ENCODE measurements at places on chromosomes 1 and 21.

DNA sequence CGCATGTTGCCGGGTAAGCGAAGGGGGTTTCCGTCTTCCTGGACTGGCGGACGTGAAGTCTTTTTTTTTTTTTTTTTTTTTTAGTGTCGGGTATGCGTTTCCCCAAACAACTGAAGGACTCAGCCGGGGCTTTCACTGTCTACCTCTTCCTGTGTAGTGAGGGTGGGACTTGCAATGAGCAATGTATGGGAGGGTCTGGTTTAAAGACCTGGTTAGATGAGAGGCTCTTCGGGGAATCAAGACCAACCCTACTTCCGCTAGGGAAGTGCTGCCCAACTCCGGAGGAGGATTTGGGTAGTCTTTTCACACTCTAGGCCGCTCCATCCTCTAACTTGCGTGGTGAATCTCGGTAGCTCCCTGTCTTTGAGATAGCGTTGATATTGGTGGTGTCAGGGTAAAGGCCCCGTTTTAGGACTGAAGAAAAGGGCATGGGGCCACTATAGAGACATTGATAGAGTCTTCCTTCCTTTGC, 754 bp downstream of the PRRC2C start:
- H3K27me3 ChIP-seq, result no peaks in the 10 kb centered on the region
- peaks cover under 1% of the 10 kb centered on the region for H3K36me3 ChIP-seq
- DNase-seq, result peak; percentile 83
- H3K27ac ChIP-seq, result peak overlapping the region; percentile 100
- peak overlapping the region; percentile 69 for H3K4me3 ChIP-seq

- no peaks in the 10 kb centered on the region for H3K36me3 ChIP-seq
- no peaks in the 10 kb centered on the region for H3K4me1 ChIP-seq
- H3K4me3 ChIP-seq, result no peak overlapping the region
- no peaks in the 10 kb centered on the region for H3K27me3 ChIP-seq
- H3K27ac ChIP-seq, result no peak overlapping the region
- no peak for DNase-seq
Measured at GRCh38 chr21:24781146-24781545, 826.1 kb downstream of the MRPL39 start.

DNA sequence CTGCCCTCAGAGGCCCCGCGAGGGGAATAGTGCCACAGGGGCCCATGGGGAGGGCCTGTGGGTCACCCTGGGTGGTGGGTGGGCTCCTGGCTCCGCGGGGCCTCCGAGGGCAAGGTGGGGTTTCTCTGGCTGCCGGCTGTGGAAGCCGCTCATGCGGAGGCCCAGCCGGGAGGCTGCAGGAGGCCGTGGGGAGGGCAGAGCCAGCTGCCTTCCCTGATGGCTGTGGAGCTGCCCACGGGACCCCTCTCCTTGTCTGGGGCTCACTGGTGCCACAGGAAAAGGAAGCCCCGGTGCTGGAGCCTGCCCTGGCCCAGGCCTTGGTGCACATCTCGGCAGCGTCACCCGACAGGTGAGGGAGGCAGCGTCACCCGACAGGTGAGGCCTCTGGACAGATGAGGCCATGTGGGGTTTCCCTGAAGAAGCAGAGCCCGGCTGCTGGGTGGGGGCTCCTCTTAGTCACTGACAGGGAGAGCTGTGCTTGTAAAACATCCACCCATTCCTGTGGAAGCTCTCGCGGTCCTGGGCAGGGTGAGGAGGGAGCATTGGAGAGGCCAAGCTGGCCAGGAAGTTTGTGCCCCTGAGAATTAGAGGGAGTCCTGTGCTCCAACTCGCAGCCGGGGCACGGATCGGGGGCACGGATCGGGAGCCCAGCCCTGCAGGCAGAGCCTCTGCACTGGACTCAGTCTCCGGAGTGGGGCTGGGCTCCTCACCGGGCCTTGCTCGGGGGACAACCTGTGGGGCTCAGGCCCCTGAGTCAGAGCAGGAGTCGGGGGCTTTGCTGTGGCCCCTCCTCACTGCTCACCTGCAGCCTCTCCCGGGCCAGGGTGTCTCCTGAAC, 6.1 kb downstream of the MIB2 start:
- H3K4me1 ChIP-seq, result peaks cover 41% of the 10 kb centered on the region
- no peak for DNase-seq
- peaks cover 36% of the 10 kb centered on the region for H3K36me3 ChIP-seq
- H3K27me3 ChIP-seq, result no peaks in the 10 kb centered on the region

DNA sequence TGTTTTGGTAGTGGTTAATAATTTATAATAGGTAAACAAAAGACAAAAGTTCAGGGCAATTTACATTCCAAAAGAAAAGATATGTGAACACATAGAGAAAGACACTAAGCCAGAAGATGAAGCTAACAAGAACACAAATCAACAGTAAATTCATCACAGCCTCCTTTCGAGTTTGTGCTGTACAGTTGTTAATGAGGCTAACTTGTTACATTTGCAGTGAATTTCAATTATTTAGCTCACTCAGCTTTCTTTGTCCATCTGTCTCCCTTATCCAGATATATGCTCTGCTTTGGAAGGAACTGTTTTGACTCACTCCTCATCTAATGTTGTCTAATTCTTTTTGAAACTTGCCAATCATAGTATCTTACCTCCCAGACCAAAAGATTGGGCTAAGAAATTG, 423.3 kb upstream of the OLFM3 start:
- no peaks in the 10 kb centered on the region for H3K27me3 ChIP-seq
- H3K4me1 ChIP-seq, result no peaks in the 10 kb centered on the region
- H3K4me3 ChIP-seq, result no peak overlapping the region
- H3K36me3 ChIP-seq, result no peaks in the 10 kb centered on the region

GRCh38 chr1:200971955-200972711, 51.4 kb downstream of the KIF21B start:
- H3K4me1 ChIP-seq, result peaks cover 6% of the 10 kb centered on the region
- no peak overlapping the region for H3K27ac ChIP-seq
- peak; percentile 78 for DNase-seq
- no peak overlapping the region for H3K4me3 ChIP-seq
- no peaks in the 10 kb centered on the region for H3K36me3 ChIP-seq

GRCh38 chr1:165443539-165444311, 1.2 kb downstream of the RXRG start:
- peak; percentile 91 for DNase-seq
- H3K27ac ChIP-seq, result peak overlapping the region; percentile 90
- H3K4me3 ChIP-seq, result peak overlapping the region; percentile 59
- no peaks in the 10 kb centered on the region for H3K36me3 ChIP-seq
- peaks cover 50% of the 10 kb centered on the region for H3K4me1 ChIP-seq
- H3K27me3 ChIP-seq, result peaks cover 2% of the 10 kb centered on the region

DNA sequence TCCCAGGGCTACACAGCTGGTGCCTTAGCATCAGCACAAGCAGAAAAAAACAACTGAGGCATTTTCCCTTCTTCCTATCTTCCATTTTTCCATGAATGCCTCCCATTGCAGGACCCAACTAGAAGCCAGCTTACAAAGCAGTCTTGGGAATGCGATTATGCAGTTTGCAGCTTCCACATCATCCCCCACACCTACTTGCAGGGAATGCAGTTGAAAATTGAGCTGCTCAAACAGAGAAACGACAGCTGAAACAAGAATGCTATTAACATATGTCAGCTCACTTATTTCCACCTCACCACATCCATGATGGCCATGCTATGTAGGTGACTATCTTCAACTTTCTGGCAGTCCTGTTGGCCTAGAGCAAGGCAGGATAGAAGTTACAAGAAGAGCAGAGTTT, 150.6 kb upstream of the KCTD3 start:
- DNase-seq, result no peak
- no peak overlapping the region for H3K4me3 ChIP-seq
- H3K27ac ChIP-seq, result no peak overlapping the region
- no peaks in the 10 kb centered on the region for H3K36me3 ChIP-seq
- H3K27me3 ChIP-seq, result no peaks in the 10 kb centered on the region
- no peaks in the 10 kb centered on the region for H3K4me1 ChIP-seq

GRCh38 chr1:8408151-8408839, 90.4 kb downstream of the SLC45A1 start:
- no peak overlapping the region for H3K4me3 ChIP-seq
- peaks cover 23% of the 10 kb centered on the region for H3K36me3 ChIP-seq
- no peaks in the 10 kb centered on the region for H3K27me3 ChIP-seq
- H3K27ac ChIP-seq, result peak overlapping the region; percentile 77
- H3K4me1 ChIP-seq, result peaks cover 45% of the 10 kb centered on the region

- H3K4me3 ChIP-seq, result no peak overlapping the region
- H3K36me3 ChIP-seq, result no peaks in the 10 kb centered on the region
- no peak for DNase-seq
Measured at GRCh38 chr1:81119319-81119718, 681.4 kb upstream of the ADGRL2 start.

DNA sequence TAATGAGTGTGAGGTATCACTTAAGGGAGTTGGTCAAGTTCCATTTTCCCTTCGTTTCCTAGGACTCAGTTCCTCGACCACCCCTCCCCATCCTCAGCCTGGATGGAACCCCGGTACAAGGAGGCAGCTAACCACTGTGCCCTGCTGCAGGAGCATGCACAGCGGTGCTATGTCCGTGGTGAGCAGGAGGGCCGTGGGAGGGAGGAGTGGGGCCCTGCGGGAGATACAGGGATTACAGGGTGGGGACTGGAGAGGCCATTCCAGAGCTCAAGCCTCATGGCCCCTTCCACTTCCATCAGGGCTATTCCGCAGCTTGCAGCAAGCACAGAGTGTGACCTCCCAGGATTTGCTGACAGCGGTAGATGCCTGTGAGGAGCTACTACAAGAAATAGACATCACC, 25.8 kb downstream of the HYI start:
- no peaks in the 10 kb centered on the region for H3K4me1 ChIP-seq
- H3K27ac ChIP-seq, result no peak overlapping the region
- no peak overlapping the region for H3K4me3 ChIP-seq

- no peak for DNase-seq
- H3K27ac ChIP-seq, result no peak overlapping the region
- H3K36me3 ChIP-seq, result no peaks in the 10 kb centered on the region
- no peak overlapping the region for H3K4me3 ChIP-seq
- H3K27me3 ChIP-seq, result no peaks in the 10 kb centered on the region
- no peaks in the 10 kb centered on the region for H3K4me1 ChIP-seq
Measured at GRCh38 chr21:26154753-26155152, 15.8 kb downstream of the APP start.

- peak; percentile 84 for DNase-seq
- H3K36me3 ChIP-seq, result no peaks in the 10 kb centered on the region
- no peaks in the 10 kb centered on the region for H3K27me3 ChIP-seq
- no peak overlapping the region for H3K4me3 ChIP-seq
Measured at GRCh38 chr1:182608845-182609610, 4.8 kb upstream of the RGS16 start.

- no peaks in the 10 kb centered on the region for H3K4me1 ChIP-seq
- peak; percentile 44 for DNase-seq
- no peak overlapping the region for H3K4me3 ChIP-seq
- no peaks in the 10 kb centered on the region for H3K36me3 ChIP-seq
Measured at GRCh38 chr1:196355206-196355786, 252.9 kb downstream of the KCNT2 start.

GRCh38 chr1:220344745-220345144, 72.5 kb upstream of the RAB3GAP2 start:
- no peak overlapping the region for H3K4me3 ChIP-seq
- no peaks in the 10 kb centered on the region for H3K4me1 ChIP-seq
- DNase-seq, result no peak
- H3K27ac ChIP-seq, result no peak overlapping the region
- H3K27me3 ChIP-seq, result no peaks in the 10 kb centered on the region

- H3K4me3 ChIP-seq, result no peak overlapping the region
- no peaks in the 10 kb centered on the region for H3K36me3 ChIP-seq
- peaks cover 39% of the 10 kb centered on the region for H3K27me3 ChIP-seq
- DNase-seq, result no peak
- peaks cover 5% of the 10 kb centered on the region for H3K4me1 ChIP-seq
Measured at GRCh38 chr1:3106216-3106615, 37.2 kb downstream of the PRDM16 start.

DNA sequence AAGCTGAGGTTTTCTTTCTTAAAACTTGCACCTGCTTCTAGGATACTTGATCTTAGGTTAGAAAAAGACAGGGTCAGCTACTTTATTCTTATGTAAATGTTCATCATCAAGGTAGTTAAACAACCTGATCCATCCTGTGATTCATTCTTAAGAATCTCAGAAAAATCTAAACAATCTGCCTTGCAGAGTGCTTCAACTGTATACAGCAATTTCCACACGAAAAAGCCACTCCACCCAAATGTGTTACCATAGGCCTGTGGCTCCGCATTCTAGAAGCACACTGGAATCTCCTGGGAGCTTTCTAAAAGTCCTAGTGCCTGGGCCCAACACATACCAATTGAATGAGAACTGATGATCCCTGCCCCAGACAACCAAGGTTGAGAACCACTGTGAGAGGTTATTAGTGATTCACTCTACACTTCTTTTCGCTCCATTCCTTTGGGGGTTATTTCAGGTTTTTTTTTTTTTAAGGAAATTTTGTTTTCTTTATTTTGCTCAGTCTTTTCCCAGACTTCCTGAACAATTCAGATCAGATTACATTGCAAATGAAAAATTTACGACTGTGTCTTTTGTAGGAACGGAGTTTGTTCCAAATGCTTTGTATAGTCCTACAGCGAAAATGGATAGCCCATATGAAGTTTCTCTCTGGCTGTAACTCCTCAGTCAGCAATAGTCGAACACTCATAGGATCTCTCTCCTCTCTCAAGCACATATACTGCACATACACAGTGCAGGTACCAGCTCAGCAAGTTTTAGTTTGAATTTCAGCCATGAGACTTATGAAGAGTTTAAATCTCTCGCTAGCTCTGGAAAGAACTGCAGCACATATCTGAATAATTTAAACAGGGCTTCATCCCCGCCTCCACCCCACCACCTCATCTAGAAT, 16.1 kb downstream of the SMYD2 start:
- peaks cover 2% of the 10 kb centered on the region for H3K4me1 ChIP-seq
- H3K36me3 ChIP-seq, result no peaks in the 10 kb centered on the region
- no peaks in the 10 kb centered on the region for H3K27me3 ChIP-seq
- H3K4me3 ChIP-seq, result no peak overlapping the region
- H3K27ac ChIP-seq, result peak overlapping the region; percentile 47

DNA sequence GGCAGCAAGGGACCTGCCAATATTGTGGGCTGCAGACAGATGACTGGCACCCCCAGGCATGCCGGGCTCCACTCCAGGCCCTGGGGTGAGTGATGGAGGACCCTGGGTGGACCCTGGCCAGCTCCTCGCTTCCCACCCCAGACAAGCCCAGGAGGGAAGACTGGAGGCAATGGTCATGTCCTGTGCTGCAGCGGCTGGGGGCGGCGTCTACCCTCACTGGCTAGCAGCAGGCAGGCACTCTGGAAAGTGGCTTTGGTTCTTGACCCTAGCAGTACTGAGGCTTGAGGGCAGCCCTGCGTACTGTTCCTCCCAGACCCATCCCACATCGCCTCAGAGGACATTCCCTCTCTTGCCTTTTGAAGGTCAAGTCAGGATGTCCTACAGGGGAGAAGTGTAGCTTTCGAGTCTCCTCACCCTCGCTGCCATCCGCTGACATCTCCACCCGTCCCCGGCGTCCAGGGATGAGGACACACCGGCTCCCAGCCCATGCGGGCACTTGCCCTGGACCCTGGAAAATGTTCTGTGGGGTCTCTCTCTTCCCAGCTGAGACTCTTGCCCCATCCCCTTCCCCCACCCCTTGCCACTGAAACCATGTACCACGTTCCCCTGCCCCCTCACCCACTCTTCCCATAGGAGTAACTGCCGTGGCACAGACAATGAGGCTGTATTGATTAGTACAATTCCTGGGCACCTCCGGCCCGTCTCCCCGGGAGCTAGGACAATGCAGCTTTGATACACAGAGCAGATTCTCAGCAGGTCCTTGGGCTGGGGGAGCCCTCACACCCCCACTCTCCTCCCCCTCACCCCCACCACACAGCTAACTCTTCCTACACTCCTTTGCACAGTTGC, 15.0 kb downstream of the SLC6A9 start:
- no peak overlapping the region for H3K4me3 ChIP-seq
- no peak overlapping the region for H3K27ac ChIP-seq
- DNase-seq, result no peak
- H3K4me1 ChIP-seq, result peaks cover 18% of the 10 kb centered on the region

GRCh38 chr1:110763149-110763548, 88.4 kb upstream of the KCNA3 start:
- H3K36me3 ChIP-seq, result no peaks in the 10 kb centered on the region
- no peaks in the 10 kb centered on the region for H3K4me1 ChIP-seq
- no peaks in the 10 kb centered on the region for H3K27me3 ChIP-seq
- no peak overlapping the region for H3K27ac ChIP-seq

Data from muscle of leg (tissue), 16 donors.